Esophagus squamous epithelium (tissue), 5 donors: ENCODE measurements at places on chromosomes 4 and X. TPM values are rescaled to one million over a fixed set of nuclear protein-coding genes. Genes with fewer than 3 reads are reported as not detected.

GAK gene
- total RNA-seq = 73.7 TPM

GRCh38 chr4:186169945-186170802 lies 21.2 kb upstream of the CYP4V2 start:
- H3K4me3 ChIP-seq = no peak overlapping the region
- no peaks in the 10 kb centered on the region for H3K27me3 ChIP-seq
- no peak for DNase-seq

GRCh38 chrX:22699581-22700091 lies 300.1 kb upstream of the DDX53 start:
- no peak for DNase-seq
- H3K27me3 ChIP-seq = peaks cover 3% of the 10 kb centered on the region
- no peak overlapping the region for H3K27ac ChIP-seq
- H3K4me1 ChIP-seq = no peaks in the 10 kb centered on the region
- no peaks in the 10 kb centered on the region for H3K36me3 ChIP-seq

IL2 gene
- not detected for total RNA-seq

DNA sequence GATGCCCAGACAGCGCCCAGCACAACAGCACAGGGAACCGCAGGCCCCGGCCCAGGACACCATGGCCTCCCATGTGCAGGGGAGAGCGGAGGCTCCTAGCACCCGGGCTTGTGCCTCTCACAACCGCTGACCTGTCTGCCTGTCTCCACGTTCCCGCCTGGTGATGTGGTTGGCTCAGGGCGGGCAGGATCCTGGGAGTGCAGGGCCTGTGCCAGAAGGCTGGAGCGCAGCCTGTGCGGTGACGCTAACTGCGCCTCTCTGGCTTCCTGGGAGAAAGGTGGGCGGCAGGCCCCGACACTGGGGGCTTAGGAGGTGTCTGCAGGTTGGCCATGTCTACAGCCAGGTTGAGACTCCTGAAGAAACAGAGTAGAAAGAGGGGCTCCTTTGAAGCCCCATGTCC lies 48.7 kb downstream of the CPZ start:
- no peaks in the 10 kb centered on the region for H3K4me1 ChIP-seq
- no peaks in the 10 kb centered on the region for H3K36me3 ChIP-seq
- no peak for DNase-seq
- H3K27me3 ChIP-seq = no peaks in the 10 kb centered on the region
- no peak overlapping the region for H3K4me3 ChIP-seq
- H3K27ac ChIP-seq = no peak overlapping the region

GRCh38 chrX:15600745-15601144 lies at the start of gene ACE2:
Gene ACE2 (minus strand): TSS chrX:15600960. CDS start chrX:15600911, 49 bp downstream.
- no peaks in the 10 kb centered on the region for H3K36me3 ChIP-seq
- no peaks in the 10 kb centered on the region for H3K27me3 ChIP-seq

DNA sequence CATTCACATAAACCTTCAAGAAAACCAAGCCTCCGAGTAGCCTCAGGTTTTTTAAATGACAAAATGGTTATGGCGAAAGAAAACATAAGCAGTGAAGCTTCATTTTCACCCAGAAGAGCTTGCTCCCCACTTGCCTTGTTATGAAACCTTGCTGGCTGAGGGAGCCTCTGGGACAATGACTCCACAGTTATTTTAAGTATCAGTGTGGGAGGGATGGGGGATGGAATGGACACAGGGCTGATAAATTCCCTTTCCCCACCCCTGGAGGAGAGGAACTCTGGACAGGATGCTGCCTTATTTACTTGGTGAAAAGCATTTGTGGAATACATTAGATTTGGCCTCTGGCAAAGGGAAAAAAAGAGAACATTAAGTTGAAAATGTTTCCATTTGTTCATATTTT lies 220.7 kb upstream of the CNKSR2 start:
- no peaks in the 10 kb centered on the region for H3K4me1 ChIP-seq
- H3K4me3 ChIP-seq = no peak overlapping the region
- H3K36me3 ChIP-seq = no peaks in the 10 kb centered on the region
- no peaks in the 10 kb centered on the region for H3K27me3 ChIP-seq
- DNase-seq = no peak
- no peak overlapping the region for H3K27ac ChIP-seq

SH3D19 gene
- 35.1 TPM for total RNA-seq

- H3K4me3 ChIP-seq = no peak overlapping the region
- H3K4me1 ChIP-seq = peaks cover 11% of the 10 kb centered on the region
- peaks cover 9% of the 10 kb centered on the region for H3K36me3 ChIP-seq
- DNase-seq = no peak
Measured at GRCh38 chrX:68503836-68504636, 5.2 kb downstream of the YIPF6 start.

DNA sequence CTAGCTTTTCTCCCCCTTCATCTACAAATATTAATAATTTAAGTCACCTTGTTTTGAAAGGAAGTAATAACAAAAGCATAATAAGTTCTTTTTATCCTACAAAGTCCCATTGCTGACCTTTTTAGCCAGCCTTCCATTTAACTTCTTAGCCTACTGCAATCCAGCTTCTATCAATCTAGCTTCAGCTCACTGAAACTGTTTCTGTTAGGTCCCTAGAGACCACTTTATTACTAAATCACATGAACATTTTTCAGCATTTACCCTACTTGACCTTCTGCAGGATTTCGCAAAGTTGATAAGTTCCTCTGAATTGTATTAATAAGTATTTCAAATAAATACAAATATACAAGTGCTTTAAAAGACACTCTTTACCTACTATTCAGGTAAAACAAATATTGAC lies 186.5 kb downstream of the ANTXR2 start:
- H3K4me1 ChIP-seq = no peaks in the 10 kb centered on the region
- H3K4me3 ChIP-seq = no peak overlapping the region
- H3K27me3 ChIP-seq = no peaks in the 10 kb centered on the region
- no peak overlapping the region for H3K27ac ChIP-seq
- H3K36me3 ChIP-seq = no peaks in the 10 kb centered on the region

CLIC2 gene
- 7.2 TPM for total RNA-seq

DNA sequence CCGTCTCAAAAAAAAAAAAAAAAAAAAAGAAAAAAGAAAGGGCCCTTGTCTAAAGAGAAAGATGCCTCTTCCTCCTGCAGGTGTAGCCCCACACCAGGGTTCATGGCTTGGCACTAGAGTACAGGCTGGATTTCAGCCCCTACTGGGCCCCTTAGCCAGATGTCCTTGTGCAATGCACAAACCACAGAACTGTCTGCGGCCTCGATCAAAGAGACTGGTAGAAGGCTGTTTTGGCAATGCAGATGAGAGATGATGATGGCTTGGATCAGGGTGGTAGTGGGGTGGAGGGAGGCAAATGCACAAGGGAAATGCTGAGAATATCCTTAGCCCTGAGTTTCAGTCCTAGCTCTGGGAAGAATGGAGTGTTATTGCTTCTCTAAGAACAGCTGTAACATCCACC lies 26.5 kb upstream of the TSR2 start:
- no peaks in the 10 kb centered on the region for H3K4me1 ChIP-seq
- no peak for DNase-seq
- H3K36me3 ChIP-seq = no peaks in the 10 kb centered on the region
- no peak overlapping the region for H3K27ac ChIP-seq
- no peak overlapping the region for H3K4me3 ChIP-seq

DNA sequence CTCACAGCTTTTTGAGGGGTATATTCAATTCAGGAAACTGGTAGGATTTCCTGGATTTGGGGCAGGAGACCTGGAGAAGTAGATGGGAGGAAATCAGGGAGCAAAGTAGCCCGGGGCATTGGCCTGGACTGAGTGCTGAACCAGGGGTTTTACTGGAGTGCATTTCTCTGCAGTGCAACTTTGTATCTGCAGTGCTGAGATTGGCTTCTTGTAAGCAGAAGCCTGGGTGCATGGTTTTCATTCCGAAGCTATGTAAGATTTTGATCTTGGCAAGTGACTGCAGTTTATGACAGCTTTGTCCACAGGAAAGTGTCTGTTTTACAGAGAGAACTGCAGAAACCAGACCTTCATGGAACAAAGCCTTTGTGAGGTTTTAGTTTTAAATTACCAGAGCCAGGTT lies 158.3 kb downstream of the SPCS3 start:
- H3K4me1 ChIP-seq = no peaks in the 10 kb centered on the region
- H3K27ac ChIP-seq = no peak overlapping the region
- DNase-seq = no peak
- no peaks in the 10 kb centered on the region for H3K27me3 ChIP-seq
- H3K36me3 ChIP-seq = no peaks in the 10 kb centered on the region
- no peak overlapping the region for H3K4me3 ChIP-seq

DNA sequence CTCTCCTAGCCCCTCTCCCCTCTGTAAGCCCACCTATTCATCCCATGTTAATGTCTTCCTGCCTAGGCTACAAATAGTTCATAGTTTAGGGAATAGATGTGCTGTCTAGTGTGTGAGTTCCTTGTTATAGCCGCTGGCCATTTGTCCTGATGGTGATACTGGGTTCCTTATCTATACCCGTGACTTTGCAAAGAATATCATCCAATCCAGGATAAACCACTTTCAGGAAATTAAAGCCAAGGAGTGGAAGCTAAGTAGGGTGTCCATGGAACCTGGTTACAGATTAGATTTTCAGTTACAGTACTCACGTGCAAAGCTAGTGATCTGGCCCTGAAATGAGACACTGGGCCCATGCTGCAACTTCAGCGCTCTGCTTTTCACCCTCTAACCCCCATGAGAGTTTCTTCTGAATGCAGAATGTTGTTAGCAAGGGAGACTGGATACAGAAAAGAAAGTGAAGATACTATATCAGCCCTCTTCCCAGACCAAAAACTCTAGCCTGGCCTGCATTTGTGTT lies 111.4 kb downstream of the TMEM164 start:
- no peaks in the 10 kb centered on the region for H3K4me1 ChIP-seq
- no peak for DNase-seq
- no peak overlapping the region for H3K4me3 ChIP-seq

DNA sequence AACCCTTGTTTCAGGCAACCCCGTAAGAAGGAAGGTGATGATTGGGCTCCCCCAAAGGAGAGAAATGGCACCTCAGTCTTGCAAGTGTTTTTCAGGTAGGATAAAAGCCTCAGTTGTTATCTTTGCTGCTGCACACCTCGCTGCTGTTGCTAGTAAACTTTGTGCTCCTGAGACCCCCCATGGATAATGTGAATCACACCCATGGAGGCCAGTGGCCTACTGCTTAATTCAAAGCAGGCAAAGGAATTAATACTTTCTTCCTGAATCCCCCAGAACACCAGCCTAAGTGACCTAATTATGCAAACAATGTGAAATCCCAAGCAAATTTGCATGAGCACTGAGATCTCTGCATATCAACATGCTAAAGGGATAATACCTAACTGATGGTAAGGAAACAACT lies 337.5 kb downstream of the GRIA2 start:
- H3K36me3 ChIP-seq = no peaks in the 10 kb centered on the region
- H3K27ac ChIP-seq = no peak overlapping the region
- no peak for DNase-seq
- no peaks in the 10 kb centered on the region for H3K4me1 ChIP-seq

DNA sequence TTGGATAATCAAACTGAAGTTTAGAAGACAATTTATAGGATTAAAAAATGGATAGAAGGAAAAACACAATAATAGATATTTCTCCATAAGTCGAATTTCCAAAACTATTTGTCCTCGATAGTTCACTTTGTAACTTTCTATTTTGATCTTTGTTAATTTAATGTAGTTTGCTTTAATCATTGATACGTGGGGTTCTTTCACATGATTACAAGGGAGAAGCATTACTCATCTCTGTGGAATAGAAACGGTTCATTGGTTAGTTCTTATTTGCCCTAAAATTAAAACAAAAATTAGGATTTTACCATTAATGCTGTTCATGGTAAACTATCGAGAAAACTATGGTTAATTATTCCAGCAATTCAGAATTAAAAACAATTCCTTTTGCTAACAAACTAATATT lies 2.1 kb downstream of the TET2 start:
- no peaks in the 10 kb centered on the region for H3K36me3 ChIP-seq
- H3K4me1 ChIP-seq = peaks cover 16% of the 10 kb centered on the region
- no peaks in the 10 kb centered on the region for H3K27me3 ChIP-seq

GRCh38 chr4:38368613-38369012 lies 295.4 kb upstream of the KLF3 start:
- no peaks in the 10 kb centered on the region for H3K27me3 ChIP-seq
- peaks cover 15% of the 10 kb centered on the region for H3K4me1 ChIP-seq
- H3K4me3 ChIP-seq = no peak overlapping the region
- no peak overlapping the region for H3K27ac ChIP-seq
- H3K36me3 ChIP-seq = no peaks in the 10 kb centered on the region
- DNase-seq = no peak

DNA sequence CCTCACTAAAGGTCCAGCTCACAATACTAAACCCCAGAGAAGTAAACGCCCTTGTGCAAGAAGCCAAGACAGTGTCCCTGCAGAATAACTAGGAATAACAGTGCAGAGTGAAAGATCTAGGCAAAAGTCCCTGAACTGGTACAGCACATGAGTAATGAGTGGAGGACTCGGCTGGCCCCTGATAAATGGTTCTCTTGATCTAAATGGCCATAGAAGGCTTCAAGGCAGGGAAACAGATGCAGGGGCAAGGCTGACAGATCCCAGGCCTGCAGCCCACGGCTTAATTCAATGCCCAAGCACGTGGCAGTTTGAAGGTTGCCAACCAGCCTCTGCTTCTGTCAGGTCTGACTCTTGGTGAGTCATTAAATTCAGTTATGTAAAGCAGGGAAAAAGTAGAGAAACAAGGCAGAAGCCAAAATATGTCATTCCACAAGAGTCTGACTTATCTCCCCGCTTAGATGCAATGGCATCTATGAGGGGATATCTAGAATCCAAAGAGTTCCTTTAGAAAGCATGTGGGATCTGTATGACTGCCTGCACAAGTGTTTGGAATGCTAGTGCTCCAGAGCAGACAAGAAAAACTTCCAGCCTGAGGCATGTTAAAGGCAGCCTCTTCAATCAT lies 121.3 kb downstream of the PRDM5 start:
- DNase-seq = no peak
- no peaks in the 10 kb centered on the region for H3K4me1 ChIP-seq
- H3K27me3 ChIP-seq = no peaks in the 10 kb centered on the region
- H3K36me3 ChIP-seq = no peaks in the 10 kb centered on the region

PPP2R2C gene
- 26.9 TPM for total RNA-seq

DNA sequence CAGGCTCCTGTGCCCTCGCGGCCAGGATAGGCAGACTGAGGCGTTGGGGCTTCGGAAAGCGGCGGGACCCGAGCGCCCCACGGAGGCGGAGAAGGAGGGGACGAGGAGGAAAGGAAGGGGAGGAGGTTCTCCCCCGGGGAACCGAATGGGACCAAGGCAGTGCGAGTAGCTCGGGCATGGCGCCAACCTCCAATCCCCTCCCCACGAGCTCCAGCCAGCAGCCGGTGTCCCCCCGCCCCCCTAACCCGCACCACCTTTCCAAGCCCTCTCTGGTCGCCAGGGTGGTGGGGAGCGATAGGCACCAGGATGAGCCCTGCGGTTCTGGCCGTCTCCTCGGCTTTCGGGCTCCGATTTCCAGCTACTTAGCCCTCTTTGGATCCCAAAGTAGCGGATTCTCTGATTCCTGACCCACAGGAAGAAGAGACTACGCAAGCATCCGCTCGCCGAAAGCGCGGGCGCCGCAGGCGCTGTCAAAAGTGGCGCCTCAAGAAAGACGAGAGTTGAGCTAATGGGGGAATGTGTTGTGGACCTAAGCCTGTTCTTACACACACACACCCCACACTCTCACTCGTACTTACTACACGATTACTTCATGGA lies 15.2 kb upstream of the ZIC3 start:
- H3K4me3 ChIP-seq = peak overlapping the region; percentile 22
- no peak for DNase-seq
- no peaks in the 10 kb centered on the region for H3K36me3 ChIP-seq
- no peak overlapping the region for H3K27ac ChIP-seq
- no peaks in the 10 kb centered on the region for H3K4me1 ChIP-seq
- peaks cover 85% of the 10 kb centered on the region for H3K27me3 ChIP-seq

- no peaks in the 10 kb centered on the region for H3K4me1 ChIP-seq
- H3K36me3 ChIP-seq = no peaks in the 10 kb centered on the region
- H3K27me3 ChIP-seq = no peaks in the 10 kb centered on the region
- no peak overlapping the region for H3K4me3 ChIP-seq
Measured at GRCh38 chr4:26069218-26069617, 155.2 kb downstream of the SMIM20 start.

PAGE1 gene
- total RNA-seq = not detected
